Activated T-helper 1 cell treated with anti-CD3 and anti-CD28 coated beads, Interleukin-2, amount 50 U/mL, for 16 hours (primary cell): ENCODE measurements at places on chromosomes 6 and 20.

GRCh38 chr6:925656-926213, 232.8 kb upstream of the EXOC2 start:
- DNase-seq: no peak

GRCh38 chr6:99183066-99183465, 166.4 kb downstream of the FAXC start:
- no peak for DNase-seq

- DNase-seq: no peak
Observed at GRCh38 chr6:109595998-109596397, 95.0 kb downstream of the AK9 start.

DNA sequence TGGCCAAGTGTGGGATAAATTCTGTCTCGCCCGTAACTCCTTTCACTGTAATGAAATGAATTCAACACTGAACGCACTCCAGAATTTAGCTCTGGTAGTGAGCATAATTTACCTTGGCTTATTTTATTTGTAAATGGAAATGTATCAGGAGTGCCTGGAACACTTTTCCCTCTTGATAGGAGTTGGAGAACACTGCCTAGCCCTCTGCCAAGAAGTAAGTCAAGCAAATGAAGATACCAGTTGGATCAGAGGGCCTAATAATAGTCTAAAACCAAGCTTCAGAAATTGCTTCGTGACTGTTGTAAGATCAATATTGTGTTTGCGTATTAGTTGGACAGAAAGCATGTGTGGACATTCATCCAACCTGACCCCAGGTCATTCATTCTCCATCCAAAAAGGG, 64.6 kb upstream of the TPD52L1 start:
- no peak for DNase-seq

- no peak for DNase-seq
Observed at GRCh38 chr6:7115543-7116231, 7.9 kb downstream of the RREB1 start.

DNA sequence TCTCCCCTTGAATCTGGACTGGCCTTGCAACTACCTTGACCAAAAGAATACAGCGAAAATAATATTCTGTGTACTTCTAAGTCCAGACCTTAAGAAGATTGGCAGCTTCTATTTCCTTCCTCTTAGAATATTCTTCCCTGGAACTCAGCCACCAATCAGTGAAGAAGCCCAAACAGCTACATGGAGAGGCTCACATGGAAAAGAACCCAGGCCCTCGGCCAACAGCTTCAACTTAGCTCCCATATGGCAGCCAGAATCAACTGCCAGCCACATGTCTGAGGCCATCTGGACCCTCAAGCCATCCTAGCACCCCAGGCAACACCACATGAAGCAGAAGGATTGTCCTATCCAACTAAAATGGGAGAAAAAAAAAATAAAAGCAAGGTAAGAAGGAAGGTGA, 178.8 kb downstream of the IBTK start:
- no peak for DNase-seq

GRCh38 chr6:159727717-159728445, 575 bp downstream of the WTAP start:
- no peak for DNase-seq

DNA sequence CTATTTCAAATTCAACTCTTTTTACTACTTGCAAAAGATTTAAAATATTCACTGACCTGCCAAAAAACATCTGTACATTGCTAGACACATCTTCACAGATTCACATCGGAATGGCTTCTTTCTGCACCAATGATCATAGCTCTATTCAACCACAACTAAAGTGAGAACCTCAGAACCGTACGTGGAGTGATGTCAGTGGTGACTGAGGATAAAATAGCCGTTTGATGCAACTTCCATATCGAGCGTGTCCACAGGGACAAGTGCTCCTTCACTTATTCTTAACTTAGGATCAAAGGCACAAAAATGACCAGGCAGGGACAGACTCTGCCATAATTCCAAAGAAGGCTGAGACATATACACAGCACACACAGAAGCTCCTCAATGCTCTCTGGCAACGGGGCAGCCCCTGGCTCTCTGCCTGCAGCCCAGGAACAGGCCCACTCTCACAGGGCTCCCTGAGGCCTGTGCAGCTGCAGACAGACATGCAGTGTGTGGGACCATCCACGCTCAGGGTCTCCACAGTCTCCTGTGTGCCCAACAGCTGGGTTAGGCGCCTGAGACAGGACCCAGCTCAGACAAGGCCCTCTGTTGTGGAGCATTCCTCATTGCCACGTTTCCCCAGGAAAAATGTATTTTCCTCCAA, 22.8 kb downstream of the FYN start:
- no peak for DNase-seq

GRCh38 chr20:32488066-32488838, 96.9 kb downstream of the NOL4L start:
- DNase-seq: no peak

- DNase-seq: no peak
Observed at GRCh38 chr20:47817573-47817972, 32.3 kb upstream of the SULF2 start.
